ENCODE measurements at places on chromosomes 1 and 21.

GRCh38 chr21:15289896-15290841 lies 225.4 kb upstream of the NRIP1 start:
- peak; percentile 6 for DNase-seq

- no peak for DNase-seq
Observed at GRCh38 chr1:34770891-34771504, 10.0 kb upstream of the GJB3 start.

- peak; percentile 89 for DNase-seq
Observed at GRCh38 chr21:27149034-27149433, 182.1 kb upstream of the ADAMTS5 start.

GRCh38 chr21:16500271-16500670 lies 770.5 kb downstream of the USP25 start:
- DNase-seq = no peak

- DNase-seq = no peak
Observed at GRCh38 chr21:38887062-38887686, 81.4 kb downstream of the ETS2 start.

GRCh38 chr1:208300084-208300770 lies 56.0 kb upstream of the PLXNA2 start:
- no peak for DNase-seq

DNA sequence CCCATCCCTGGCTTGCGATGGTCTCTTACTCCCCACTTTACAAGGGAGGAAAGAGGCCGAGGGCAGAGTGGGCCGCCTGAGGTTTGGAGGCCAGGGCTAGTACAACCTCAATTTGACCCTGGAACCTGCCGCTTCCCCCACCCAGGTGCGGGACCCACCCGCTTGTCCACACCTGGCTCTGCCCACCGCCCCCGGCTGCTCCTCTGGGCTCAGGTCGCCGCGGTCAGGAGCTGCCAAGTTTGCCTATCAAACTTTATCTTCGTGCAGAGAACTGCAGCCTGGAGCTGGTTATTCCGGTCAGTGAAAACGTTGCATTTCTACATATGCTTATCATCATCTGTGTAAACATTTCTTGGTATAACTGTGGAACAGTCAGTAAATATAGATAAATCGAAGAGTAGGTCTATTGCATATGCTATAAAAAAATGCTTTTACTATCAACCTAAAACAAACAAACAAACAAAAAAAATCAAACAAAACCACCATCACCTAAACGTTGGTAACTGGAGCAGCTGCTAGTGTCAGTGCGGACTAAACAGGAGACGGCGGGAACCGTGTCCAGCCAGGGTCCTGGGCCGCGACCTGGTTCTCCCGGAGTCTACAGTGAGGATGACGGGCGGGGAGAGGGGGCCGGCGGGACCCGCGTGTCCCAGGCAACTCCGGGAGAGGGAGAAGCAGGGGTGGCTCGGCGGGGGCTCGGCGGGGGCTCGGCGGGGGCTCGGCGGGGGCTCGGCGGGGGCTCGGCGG lies 906 bp upstream of the ADARB1 start:
- peak; percentile 36 for DNase-seq

- DNase-seq = no peak
Observed at GRCh38 chr1:117240547-117240946, 29.8 kb upstream of the VTCN1 start.

DNA sequence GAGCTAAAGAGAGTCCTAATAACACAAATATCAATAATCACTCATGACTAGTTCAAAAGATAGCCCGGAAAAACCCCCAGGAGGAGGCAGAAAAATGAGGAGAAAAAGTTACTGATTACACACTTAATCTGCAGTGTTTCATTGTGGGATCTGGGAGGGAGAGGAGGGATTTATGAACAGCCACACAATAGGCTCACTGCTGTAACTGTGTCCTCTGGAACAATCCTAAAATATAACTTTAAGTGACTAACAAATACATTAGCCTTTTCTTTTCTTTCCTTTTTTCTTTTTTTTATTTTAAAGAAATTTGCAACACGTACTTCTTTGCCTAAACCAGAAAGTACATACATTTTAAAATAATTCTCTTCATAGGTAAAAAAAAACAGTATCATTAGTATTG lies 106.3 kb upstream of the LBR start:
- DNase-seq = no peak

DNA sequence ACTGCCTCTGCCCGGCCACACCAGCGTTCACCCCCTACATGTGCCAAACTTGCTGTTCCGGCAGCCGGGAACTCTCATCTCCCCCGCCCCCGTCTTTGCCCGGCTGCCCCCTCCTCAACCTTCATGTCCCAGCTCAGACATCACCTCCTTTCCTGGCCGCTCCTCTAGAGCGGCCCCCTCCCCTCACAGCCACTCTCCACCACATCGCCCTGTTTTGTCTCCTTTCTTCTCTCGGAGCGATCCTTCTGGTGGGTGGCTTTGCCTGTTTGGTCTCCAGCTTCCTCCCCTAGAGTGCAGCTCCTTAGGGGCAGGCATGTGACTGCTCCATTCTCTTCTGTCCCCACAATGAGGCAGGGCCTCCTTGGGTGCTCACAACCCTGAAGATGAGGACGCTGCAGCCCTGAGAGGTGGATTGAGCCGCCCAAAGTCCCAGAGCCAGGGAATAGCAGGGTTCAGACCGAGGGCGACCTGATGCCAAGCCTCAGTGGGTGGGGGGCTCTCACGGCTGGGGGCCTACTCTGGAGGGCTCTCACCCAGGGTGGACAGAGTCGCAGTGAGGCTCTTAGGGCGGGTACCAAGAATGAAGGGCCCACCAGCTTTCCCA lies 44.9 kb upstream of the ECE1 start:
- DNase-seq = no peak

DNA sequence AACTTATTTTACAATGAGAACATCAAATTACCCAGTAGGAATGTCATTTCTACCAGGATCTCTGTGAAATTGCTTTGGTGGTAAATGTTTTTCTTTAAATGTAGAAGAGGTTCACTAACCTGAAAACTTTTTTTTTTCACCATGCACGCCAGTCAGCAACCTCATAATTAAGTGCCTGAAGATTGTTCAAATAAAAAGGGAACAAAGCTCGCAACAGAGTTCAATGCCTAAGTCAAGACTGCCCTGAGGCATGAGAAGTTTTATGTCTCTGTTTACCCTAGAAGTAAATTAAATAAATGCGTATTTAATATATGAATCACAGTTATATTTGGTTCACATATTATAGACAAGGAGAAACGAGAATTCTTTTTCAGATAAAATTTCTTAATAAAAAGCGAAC lies 13.8 kb upstream of the SYDE2 start:
- peak; percentile 74 for DNase-seq

- peak; percentile 42 for DNase-seq
Observed at GRCh38 chr1:1290238-1290731, 10.0 kb downstream of the SCNN1D start.

DNA sequence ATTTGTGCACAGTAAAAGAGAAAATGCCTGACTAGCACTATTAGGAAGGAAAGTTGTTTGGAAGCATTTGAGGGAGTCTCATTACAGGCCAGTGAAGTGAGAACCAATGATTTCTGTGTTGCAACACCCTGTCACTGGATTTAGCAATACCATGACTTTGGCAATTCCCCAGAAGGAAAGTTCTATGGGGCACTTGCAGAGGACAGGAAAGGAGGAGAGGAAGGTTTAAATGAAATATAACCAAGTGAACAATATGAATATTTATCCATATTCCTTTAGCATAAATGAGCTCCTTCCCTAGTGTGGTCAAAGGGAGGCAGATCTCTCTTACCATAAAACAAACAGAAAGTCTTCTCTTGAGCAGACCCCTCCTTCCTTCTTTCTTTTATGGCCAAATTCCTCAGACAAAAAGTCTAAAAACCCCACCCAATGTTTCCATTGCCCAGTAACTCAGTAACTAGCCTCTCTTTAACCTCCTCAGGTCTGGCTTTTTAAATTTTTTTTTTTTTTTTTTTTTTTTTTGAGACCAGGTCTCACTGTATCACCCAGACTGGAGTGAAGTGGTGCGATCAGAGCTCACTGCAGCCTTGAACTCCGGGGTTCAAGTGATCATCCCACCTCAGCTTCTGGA lies 5.5 kb downstream of the TLR5 start:
- DNase-seq = peak; percentile 71

DNA sequence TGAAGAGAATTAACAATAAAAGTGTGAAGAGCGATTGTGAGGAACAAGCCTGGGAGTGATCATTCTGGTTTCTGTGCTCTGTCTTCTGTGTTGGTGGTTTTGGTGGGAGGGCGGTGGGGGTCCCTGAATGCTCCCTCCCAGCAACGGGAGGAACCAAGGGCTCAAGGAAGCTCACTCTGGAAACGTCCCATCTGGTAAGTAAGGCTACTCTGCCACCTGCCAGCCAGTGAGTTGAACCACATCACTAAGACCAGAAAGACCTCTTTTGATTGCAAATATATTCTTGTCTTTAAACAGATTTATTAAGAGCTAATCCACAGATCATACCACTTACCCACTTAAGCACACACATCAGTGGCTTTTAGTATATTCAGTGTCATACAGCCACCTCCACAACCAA lies 125.0 kb downstream of the PRDM2 start:
- peak; percentile 13 for DNase-seq

- peak; percentile 99 for DNase-seq
Observed at GRCh38 chr21:44962403-44962966, 22.7 kb downstream of the SLX9 start.

GRCh38 chr1:1292442-1292779 lies 12.2 kb downstream of the SCNN1D start:
- no peak for DNase-seq

DNA sequence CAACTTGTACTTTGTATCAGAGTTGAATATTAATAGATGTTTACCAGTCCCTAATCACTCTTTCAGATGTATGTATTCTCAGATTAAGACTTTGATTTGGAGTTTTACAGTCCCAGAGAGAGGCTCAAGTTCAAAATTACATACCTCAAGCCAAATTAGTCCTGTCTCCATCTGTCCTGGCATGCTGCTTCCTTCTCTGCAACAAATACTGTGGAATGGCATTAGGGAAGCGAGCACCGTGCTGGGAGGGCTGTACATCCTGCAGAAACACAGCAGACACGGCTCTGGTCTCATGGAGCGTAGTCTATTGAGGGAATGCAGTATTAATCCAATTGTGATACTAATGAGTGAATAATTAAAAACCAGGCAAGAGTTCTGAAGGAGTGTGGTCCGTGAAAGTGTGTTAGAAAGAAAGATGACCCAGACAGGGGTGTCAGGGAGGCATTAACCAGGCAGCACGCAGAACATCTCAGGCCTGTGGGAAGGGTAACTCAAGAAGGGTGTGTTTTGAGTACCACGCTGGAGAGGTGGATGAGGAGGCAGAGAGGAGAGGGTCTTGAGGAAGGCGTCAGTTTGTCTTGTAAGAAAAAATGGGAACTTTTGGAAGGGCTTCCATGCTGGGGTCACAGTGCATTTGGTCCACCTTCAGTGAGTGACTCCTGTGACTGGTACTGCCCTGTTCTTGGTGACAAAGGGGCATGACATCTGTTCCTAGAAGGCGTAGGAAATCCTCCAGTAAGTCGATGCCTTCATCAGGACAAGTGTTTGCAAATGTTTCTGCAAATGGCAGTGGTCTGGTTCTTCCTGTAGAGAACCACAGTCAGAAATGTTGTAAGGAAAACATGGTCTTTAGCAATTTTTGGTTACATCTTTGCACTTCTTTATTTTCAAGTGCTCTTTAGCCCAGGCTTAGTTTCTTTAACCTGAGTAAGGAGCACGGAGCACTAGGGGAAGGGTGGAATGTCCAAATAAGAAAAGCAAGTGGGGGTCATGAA lies 1.6 kb downstream of the RAB4A start:
- peak; percentile 44 for DNase-seq

GRCh38 chr1:48055876-48056764 lies 58.9 kb upstream of the TRABD2B start:
- no peak for DNase-seq

DNA sequence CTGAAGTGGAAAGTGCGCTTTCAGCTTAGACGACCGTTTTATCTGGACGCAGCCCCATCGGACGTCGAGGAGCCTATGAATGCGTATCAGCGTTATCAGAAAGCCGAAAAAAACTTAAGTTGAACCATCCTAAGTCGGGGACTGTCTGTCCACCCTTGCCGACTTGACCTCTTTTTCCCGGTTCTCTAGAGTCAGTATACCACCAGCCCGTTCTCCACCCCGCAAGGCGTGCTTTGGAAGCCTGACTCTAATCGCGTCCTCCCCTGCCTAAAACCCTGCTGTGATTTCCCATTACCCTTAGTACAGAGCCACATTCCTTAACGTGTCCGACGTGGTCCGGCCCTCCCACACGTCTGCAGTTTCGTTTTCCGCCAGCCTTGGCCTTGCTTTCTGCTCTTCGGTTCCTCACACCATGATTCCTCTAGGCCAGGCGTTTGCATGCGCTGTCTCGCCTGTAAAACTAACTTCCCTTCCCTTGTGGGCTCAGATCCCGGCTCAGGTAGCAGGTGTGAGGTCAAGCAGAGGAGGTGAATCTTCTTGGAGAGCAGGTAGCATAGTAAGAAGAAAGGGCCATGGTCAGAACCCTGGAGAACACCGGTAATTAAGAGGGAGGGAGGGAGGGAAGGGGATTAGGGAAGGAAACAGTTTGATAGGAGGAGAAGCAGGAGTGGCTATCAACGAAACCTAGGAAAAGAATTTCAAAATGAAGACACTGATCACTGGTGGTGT lies 865 bp downstream of the ADPRS start:
- DNase-seq = peak; percentile 71

DNA sequence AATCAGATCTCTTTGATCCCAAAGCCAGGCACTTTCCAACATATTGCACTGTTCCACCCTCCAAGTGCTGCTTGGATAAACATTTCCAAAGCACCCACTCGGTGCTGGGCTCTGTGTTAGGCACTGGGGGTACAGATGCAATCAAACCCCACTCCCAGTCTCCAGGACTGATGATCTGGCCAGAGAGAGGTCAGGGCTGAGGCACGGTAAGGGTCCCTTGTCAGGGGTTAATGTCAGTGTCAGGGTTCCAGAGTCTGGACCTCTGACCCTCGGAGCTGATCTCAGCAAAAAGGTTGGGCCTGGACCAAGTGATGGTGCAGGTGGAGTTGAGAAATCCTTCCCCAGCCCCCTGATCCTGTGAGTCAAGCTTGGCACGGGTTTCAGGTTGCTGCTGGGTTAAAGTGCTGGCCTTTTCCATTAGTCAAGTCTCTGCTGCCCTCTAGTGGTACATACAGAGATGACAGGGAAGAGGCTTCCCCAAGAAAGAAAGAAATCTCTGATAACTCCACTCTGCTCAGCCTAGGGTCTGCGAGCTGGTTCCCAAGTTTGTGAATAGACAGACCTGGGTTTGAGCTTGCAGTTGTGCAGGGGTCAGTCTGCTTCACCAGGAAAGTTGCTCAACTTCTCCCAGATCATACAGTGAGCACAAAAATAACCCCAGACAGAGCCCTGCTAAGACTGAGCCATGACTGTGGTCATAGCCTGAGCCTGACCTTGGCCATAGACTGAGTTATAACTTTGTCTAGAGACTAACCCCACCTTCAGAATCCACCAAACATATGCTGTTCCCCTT lies 74.6 kb downstream of the DMRTA2 start:
- DNase-seq = peak; percentile 69

- DNase-seq = no peak
Observed at GRCh38 chr1:225627304-225627947, 25.5 kb downstream of the ENAH start.

- no peak for DNase-seq
Observed at GRCh38 chr1:204174958-204175357, 8.8 kb upstream of the REN start.

GRCh38 chr1:218850367-218850766 lies 323.3 kb upstream of the LYPLAL1 start:
- DNase-seq = peak; percentile 17

Data from EH (cell line).